Muscle of arm (tissue), 14 donors: ENCODE measurements at places on chromosomes 16 and 17.

DNA sequence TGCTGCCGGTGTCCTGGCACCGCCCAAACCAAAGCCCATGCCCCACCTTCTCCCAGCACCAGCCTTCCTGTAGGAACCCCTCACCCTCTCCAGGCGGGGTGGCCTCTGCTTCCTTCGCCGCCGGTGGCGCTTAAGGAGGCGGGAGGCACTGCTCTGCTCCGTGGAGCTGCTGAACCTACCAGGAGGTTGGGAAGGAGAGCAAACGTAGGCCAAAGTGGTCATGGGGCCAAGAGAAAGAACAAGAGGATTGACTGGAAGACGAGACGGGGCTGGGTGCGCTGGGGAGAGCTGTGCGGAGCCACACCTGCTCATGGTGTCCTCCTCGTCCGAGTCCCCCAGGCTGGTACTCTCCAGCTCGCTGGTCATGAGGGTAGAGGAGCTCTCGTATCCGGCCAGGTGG is 4.8 kb downstream of the DVL2 start:
- DNase-seq, result no peak

GRCh38 chr16:85205747-85206471 is 93.6 kb upstream of the CIBAR2 start:
- DNase-seq, result no peak

DNA sequence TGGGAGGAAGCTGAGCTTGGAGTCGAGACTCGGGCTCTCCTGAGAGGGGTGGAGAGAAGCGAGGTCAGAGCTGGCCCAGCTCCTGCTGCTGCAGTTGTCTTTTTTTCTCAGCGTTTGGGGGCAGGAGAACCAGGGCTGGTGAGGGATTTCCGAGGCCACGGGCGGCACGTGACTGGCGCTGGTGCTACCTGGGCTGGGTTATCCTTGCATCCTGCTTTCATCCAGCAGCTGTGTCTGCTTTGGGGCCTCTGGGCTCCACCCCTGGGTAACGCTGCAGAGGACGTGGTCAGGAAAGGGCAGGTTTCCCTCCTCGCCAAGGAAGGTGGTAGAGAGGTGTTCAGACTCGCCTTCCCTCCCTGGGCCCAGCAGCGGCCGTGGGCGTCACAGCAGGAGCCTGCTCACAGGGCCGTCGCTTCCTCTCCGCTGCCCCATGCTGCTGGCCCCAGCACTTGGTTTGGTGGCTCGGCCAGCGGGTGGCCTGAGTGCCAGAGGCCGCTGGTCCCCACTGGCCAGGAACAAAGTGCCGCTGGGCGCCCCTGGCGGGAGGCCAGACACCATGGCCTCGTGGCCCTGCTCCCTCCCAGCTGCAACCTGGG is 22.5 kb downstream of the GSE1 start:
- no peak for DNase-seq

- no peak for DNase-seq
These were observed 36.2 kb downstream of the COG7 start for GRCh38 chr16:23416816-23417215.

- no peak for DNase-seq
These were observed 13.2 kb downstream of the HBQ1 start for GRCh38 chr16:193441-193840.

GRCh38 chr17:2903193-2903974 is 107.1 kb downstream of the RAP1GAP2 start:
- no peak for DNase-seq

DNA sequence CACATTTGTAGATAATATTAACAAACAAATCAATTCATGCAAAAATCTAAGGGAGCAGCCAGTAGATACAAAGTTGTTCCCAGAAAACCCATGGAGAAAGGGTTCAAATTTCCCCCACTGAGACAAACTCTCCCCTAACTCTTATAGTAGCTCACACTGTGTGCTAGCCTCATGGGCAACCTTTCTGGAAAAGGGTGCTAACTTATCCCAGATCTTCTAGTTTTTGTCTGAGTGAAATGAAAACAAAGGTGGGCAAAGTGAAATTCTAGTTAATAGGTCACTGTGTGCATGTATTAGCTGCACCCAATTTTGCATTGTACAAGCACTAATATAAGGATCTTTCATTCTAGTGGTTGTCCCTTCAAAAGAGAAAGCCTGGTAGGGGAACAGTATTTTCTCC is 9.9 kb upstream of the USP32 start:
- no peak for DNase-seq

GRCh38 chr16:57959804-57960203 is 11.1 kb downstream of the CNGB1 start:
- DNase-seq, result no peak

DNA sequence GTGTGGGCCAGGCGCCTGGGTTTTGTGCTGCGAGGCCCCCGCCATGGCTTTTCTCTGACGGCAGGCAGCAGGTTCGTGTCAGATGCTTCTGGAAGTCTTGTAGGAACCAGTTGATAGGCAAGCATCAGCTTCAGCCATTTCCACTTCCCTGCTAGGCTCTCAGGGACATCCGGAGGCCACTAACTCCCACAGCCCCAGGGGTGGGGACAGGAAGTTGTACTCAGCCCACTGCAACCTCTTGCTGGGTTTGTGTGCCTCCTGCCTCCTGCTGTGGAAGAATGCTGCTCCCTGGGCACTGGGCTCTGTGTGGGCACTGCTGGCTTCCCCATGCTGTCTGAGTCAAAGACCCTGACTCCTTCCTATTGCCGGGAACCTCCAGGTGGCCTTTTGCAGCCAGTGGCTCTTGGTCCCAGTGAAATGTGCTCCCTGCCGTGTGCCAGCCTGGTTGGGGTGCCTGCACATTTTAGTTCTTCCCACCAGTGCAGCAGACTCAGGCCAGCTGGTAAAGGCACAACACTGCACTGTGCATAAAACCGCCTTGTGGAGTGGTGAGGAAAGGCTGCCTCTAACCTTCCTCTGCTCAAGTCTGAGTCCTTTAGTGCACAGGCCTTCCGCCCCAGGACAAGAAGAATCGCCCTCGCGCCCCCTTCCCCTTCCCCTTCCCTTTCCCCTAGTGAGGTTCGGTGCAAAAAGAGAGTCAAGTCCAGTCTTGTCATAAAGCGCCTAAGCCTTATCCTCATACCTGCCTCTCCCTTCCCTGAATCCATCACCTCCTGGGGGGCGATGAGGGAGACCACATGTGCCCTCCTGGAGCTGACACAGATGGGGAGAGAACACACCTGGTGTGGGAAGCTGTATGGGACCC is 16.6 kb downstream of the LDHD start:
- DNase-seq, result no peak

GRCh38 chr17:50624321-50624934 is 10.3 kb upstream of the ABCC3 start:
- DNase-seq, result no peak

DNA sequence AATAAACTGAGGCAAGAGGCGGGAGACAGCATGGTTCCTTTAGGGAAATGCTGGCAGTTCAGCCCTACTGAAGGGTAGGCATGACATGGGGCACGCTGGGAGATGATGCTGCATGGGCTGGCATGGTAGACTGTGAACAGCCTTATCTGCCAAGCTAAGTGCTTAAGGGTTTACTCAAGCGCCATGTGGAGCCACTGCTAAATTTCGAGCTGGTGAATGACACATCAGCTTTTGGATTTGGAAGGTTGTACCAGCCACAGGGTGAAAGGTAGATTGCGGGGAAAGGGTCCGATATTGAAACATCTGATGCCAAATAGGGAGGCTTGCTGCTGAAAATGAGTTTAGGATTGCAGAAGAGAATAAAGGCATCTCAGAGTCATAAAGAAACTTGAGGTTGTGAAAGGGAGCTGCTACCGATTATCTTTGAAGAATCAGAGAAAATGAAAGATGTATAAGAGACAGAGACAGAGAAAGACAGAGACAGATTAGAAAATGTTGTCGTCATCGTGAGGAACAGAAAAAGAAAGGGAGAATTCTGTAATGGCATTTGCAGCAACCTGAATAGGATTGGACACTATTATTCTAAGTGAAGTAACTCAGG is 16.3 kb downstream of the PIK3R5 start:
- no peak for DNase-seq

GRCh38 chr17:20968913-20969616 is 73.7 kb downstream of the USP22 start:
- no peak for DNase-seq
